ENCODE measurements at places on chromosomes 12 and 14. TPM values are rescaled to one million over a fixed set of nuclear protein-coding genes. Genes with fewer than 3 reads are reported as not detected.

The ASIC1 gene
- polyA plus RNA-seq: 28.4 TPM

The GON7 gene
- 14.8 TPM for polyA plus RNA-seq

The RNU4-1 gene
- not detected for polyA plus RNA-seq

The UBC gene
- 1,666 TPM for polyA plus RNA-seq

- no peak for DNase-seq
These were observed 11.1 kb upstream of the SELPLG start for GRCh38 chr12:108644811-108645120.

DNA sequence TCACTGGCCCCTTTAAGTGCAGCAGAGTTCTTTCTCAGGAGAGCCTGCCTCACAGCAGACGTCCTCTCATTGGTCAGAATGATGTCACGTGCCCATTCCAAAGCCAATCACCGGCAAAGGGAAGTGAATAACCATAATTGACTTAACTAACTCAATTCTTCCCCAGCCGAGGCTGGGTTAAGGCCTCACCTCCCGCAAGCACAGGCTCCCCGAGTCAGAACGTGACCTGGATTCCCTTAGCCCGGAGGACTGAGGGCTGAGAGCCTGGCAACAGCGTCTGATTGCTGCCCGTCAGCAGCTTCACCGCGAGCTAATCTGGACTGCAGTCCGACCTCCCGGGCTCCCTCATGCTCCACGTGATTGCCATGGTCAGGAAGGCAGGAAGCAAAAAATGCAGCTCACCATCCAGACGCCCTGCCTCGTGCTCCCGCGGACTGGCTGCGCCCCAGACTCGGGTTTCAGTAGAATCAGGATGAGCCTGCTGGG is 92.1 kb upstream of the FZD10 start:
- DNase-seq: peak; percentile 49

DNA sequence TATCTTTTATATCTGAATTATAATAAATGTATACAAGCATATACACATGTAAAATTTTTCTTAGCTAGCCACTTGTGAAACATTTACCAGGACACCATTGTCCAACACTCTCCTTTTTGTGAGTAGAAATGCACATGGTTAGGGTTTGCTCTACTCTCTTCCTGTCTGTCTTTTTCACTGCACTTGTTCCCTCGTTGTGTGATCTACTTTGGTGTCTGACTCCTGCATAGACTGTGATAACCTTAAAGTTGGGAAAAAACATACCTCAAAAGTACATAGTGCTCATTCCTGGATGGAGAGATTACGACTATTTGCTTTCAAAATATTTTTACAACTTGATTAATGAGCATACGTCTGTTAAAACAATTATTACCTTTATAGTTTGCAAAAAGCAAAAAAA is 294.1 kb upstream of the FLRT2 start:
- no peak for DNase-seq

- DNase-seq: no peak
These were observed 63.5 kb downstream of the KITLG start for GRCh38 chr12:88516811-88517210.

DNA sequence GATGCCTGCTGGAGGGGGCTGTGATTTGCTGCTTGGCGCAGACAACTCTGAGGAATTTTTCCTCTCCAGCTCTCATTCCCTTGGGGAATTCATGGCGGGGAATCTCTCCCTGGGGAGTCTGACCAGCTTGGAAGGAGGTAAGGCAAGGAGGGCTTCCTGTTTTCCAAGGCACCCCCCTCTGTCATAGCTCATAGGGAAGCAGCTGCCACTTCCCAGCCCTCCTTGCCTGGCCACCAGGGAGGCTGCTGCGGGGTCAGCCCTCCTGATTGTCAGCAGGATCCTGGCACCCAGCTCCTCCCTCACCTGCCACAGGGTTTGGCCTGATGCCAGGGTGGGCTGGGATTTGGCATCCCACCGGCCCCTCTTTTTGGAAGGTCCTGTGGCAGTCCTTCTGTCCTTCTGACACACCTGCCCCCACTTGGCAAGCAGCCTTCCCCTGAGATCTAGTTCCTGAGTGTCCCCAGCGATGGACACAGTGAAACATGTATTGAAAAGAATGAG is 74.9 kb downstream of the TSPAN9 start:
- DNase-seq: peak; percentile 36

DNA sequence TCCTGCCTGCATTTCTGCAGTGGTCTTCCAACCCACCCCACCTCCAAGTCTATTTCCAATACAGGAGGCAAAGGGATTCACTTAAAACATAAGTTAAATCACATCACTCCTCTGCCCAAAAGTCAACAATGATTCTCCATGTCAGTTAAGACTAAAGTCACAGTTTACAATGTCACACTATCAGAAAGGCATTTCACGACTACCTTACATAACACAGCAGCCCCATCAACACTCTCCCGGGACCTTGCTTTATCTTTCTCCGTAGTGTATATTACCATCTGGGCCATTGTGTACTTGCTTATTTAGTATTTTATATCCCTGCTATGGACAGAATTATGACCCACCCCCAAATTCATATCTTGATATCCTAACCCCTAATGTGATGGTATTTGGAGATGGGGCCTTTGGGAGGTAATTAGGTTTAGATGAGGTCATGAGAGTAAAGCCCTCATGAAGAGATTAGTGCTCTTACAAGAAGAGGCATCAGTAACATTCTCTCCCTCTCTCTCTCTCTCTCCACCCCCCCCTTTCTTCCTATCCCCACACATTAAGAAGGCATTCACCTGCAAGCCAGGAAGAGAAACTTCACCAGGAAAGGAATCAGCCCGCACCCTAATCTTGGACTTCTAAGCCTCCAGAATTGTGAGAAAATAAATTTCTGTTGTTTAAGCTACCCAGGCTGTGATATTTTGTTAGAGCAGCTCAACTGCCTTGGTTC is 112.7 kb downstream of the GXYLT1 start:
- DNase-seq: no peak

- DNase-seq: no peak
These were observed 574 bp upstream of the CRADD start for GRCh38 chr12:93676408-93677194.

GRCh38 chr14:41604721-41605531 is 1.8 kb upstream of the LRFN5 start:
- no peak for DNase-seq

- peak; percentile 11 for DNase-seq
These were observed 55.3 kb downstream of the PSMA6 start for GRCh38 chr14:35347323-35348043.

All from SK-N-SH (cell line).